ENCODE measurements at places on chromosomes 7 and 10.

DNA sequence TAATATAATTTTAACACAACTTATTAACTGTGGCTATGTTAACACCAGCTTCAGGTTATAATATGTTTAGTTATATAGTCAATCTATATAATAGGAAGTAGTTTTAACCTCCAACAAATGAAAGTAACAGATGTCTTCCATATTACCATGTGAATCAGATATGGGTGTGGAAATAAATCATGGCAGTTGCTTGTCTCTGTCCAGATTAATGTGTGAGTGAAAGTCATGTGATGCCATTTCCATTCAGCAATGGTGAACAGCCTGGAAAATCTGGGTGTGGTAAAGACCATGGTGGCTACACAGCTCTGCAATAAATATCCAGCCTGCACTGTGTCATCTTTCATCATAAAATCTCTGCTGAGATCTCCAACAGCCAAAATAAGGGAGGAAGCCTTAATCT is 27.8 kb downstream of the HEPACAM2 start:
- DNase-seq: no peak

GRCh38 chr10:24920907-24921881 is 31.2 kb downstream of the PRTFDC1 start:
- peak; percentile 97 for DNase-seq

DNA sequence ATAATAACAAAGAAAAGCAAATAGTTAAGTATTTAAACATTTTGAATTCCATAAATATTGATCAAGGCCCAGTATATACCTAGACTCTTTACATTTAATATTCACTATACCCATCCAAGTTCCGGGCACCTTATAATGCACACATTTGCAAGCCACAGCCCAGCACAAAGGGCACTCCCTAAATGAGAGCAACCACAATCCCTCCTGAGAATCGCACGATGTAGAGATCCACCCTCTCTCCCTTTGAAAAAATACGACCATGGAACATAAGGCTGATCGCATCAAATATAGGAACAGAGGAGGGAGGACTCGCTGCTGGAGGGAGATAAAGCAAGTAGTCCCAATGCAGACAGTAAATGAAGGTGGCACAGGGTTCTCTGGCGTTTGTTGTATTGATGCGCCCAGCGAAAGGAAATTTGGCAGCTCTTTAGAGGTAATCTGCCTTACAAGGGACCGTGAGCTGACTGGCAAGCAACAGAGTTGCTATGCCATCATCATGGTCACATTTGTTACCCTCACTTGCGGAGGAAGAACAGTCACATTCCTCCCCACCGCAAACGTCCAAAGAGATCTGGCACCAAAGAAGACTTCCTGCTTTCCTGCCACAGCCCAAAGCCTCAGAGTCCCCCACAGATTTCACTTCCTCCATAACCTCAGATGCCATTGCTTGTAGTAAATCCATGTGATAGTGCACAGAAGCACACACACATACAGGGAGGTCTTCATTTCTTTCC is 16.1 kb upstream of the TAS2R40 start:
- DNase-seq: no peak

GRCh38 chr10:49678827-49679479 is 498 bp upstream of the C10orf53 start:
- no peak for DNase-seq

- DNase-seq: no peak
Measured at GRCh38 chr10:24425151-24425550, 216.2 kb downstream of the KIAA1217 start.

All from lung microvascular endothelial cell (primary cell).